ENCODE measurements at places on chromosomes 1 and 21.

DNA sequence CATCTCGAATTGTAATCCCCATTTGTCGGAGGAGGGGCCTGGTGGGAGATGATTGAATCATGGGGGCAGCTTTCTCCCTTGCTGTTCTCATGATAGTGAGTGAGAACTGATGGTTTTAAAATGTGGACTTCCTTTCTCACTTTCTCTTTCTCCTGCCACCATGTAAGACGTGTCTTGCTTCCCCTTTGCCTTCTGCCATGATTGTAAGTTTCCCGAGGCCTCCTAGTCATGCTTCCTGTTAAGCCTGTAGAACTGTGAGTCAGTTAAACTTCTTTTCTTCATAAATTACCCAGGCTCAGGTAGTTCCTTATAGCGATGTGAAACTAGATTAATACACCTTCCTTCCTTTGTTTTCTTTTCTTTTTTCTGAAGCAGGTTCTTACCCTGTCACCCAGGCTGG, 13.9 kb downstream of the DNAJC6 start:
- no peak for DNase-seq

DNA sequence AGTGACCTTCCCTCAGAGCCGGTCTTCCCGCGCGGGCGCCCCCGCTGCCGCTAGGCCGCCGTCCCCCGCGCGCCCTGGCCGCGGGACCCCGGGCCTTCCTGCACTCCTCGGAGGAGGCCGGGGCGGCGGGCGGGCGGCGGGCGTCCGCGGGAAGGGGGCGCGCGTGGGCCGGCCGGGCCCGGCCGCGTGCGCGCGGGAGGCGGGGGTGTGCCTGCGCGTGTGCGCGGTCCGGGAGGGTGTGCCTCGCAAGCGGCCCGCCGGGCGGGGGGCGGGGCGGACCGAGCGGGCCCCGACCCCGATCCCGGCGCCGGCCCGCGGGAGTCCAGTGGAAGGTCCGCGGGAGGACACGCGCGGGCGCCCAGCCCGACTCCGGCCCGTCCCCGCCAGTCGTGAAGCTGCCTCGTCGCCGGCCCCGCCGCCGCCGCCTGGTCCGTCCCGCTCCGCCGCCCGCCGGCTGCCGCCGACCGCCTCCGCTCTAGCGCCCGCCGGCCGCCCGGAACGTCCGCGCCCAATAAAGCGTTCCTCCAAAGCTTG, 438 bp downstream of the MRPS6 start:
- peak; percentile 36 for DNase-seq

DNA sequence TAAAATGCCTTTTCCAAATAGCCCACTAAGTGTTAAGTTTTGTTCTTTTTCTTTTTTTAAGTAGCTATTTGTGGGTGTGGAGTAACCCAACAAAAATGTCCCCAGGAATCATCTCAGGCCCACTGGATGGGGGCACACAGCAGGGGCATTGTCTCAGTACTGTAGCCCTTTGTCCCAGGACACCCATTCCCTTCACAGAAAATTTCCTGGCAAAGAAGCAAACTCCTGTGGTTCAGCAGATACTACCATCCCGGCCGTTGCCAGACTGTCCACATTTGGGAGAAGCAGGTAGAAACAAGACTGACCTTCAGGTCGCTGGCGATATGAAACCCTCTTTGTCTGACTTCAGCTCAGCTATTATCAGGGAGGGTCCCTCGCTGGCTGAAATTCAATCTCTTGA, 23.7 kb upstream of the SRRM1 start:
- DNase-seq, result peak; percentile 84

DNA sequence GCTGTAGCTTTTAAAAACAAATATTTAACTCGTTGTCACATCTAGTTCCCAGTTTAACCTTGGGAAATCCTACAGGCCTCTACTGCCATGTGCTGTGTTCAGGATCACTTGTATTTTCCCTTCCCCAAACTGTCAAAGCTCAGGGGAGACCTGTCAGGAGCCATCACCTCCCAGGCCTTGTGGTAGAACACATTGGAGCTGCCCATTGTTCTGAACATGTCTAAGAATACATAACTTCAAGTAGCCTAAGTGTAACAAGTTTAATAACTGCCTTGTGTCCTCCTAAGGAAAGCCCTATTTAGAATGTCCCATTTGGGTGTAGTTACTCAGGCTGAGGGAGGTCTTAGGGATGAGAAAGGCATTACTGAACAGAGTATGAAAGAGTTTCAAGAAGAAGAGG, 28.6 kb upstream of the PIGC start:
- no peak for DNase-seq

- no peak for DNase-seq
These were observed 12.4 kb upstream of the SCAF4 start for GRCh38 chr21:31744182-31744800.

DNA sequence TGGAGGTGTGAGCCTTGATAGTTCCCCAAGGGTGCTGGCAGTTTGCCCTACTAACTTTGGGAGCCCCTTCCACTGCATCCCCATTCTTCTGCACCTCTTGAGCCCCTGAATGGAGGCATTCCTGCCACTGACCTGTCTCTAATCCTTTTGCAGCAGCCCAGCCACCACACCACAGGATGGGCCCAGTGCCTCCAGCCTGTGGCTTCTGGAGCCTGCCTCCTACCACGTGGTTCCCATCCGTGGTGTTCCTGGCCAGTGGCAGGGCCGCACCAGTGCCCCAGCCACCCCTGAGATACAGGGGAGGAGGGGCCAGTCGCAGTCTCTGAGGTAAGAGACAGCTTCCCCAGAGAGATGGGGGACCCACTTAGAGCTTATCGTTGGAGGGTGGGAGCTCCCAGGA, 14.4 kb downstream of the INAVA start:
- no peak for DNase-seq

DNA sequence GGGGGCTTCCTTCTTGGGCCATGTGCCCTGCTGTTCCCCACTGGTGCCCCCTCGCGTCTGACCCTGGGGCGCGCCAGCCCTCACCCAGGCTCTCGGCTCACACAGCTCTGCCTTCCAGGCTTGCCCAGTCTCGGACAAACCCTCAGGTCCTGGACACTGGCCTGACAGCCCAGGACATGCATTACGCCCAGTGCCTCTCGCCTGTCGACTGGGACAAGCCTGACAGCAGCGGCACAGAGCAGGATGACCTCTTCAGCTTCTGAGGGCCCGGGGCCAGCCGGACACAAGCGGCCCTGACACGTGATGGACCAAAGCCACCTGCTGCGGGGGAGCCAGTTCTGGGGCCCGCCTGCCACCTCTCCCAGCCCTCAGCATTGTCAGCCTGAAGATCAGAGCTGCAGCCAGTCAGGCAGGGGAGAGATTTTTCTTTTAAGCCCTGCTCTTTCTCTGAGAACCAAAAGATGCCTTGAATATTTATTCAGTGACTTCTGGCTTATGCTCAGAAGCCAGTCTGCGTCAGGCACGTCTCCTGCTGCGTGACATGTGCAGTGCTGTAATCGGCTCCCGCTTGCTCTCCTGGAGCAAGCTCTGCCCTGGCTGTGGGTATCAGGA, 23.4 kb downstream of the LDLRAP1 start:
- DNase-seq, result peak; percentile 70

- no peak for DNase-seq
These were observed 46.2 kb upstream of the TINAGL1 start for GRCh38 chr1:31529999-31530684.

DNA sequence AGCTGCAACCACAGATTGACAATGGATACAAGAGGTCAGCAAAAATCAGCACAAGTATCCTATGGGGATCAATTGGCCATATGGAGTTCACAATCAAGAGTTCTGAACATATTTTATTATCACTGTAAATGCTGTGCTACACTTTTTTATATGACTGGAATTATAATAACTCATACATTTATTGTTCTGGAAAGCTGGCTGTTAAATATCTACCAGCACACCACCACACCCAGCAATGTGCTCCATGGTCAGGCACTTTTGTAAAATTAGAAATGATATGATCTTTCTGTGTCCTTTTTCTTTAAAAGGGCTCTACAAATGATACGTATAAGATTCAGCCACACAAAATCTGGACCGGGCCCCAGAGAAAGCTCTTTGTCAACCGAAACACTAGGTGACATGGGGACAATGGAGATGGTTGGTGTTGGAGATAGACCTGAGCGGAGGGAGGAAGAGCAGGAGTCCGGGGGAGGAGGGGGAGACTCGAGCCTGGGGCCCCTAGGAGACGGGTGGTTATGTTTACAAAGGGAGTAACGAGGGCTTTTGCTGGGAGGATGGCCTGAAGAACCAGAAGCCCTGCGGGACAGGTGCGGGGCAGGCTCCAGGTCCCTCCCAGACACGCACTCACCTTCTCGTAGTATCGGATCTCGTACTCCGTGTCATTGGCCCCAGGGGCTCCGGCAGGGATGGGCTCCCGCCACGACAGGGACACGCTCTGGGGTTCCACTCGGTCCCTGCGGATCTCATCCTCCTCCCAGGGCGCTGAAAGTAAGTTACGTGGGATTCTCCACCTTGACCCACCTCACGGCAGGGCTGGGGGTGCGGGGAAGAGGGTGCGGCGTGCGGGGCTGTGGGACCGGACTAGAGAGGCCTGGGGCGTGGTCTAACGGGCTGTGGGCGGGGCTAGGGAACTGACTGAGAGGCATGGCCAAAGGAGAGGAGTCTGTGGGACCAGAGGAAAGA, 30.0 kb downstream of the EPHA10 start:
- no peak for DNase-seq

- peak; percentile 42 for DNase-seq
These were observed 45.5 kb upstream of the TACSTD2 start for GRCh38 chr1:58622571-58622970.

DNA sequence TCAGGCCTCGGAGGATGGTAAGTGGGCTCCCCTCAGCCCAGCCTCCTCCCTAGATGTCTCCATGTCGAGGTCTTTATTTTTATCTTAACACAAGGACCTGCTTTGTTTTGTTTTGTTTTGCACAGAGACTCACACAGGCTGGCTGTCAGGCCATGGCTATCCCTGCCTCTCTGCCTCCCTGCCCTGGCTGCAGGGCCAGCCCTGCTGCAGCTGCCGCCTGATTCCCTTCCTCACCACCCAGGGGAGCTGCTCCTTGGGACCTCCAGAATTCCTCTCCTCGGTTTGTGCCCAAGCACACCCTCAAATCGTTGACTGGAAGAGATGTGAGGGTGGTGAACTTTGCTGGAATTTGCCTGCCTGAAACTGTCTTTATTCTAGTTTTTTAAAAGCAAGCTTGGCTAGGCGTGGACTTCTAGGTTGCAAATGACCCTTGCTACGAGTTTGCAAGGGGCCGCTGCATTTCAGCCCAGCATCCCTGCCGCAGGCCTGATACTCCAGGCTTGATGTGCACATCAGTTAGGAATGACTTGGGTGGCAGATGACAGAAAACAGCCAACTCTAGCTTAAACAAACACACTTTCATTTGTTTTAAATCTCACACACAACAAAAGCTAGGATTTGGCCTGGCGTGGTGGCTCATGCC, 37.1 kb downstream of the WNT9A start:
- no peak for DNase-seq

GRCh38 chr1:175250027-175250426, 57.5 kb upstream of the KIAA0040 start:
- DNase-seq, result no peak

- DNase-seq, result no peak
These were observed 3.4 kb downstream of the RGS8 start for GRCh38 chr1:182680901-182681567.

GRCh38 chr1:160451859-160452232, 51.5 kb downstream of the VANGL2 start:
- DNase-seq, result no peak

DNA sequence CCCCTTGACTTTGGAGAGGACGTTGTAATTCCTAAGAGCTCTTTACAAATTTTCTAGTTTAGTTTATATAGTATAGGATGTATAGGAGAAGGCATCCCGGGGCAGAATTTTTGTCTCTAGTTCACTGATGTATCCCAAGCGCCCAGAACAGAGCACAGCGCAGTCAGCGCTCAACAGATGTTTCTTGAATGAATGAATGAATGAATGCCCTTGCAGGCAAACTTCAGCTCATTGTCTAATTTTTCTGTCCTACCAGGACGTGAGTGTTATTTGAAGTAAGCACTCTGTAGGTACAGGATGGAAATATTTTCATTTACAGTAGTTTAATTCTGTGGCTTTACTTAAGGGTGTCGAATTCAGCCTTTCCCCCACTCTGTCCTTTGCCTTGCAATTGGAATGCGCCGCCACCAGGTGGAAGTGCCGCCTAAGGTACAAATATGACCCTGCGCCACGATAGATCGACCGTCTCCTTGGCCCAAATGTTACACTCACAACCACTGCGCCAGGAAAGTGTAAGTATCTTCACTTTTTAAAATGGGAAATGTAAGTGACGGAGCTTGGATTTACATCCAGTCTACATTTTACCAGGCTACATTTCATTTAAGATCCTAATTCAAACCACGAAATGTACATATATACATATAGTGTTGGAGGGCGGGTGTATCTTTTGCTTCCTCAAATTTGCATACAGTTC, 910 bp upstream of the MRPL39 start:
- peak; percentile 84 for DNase-seq

DNA sequence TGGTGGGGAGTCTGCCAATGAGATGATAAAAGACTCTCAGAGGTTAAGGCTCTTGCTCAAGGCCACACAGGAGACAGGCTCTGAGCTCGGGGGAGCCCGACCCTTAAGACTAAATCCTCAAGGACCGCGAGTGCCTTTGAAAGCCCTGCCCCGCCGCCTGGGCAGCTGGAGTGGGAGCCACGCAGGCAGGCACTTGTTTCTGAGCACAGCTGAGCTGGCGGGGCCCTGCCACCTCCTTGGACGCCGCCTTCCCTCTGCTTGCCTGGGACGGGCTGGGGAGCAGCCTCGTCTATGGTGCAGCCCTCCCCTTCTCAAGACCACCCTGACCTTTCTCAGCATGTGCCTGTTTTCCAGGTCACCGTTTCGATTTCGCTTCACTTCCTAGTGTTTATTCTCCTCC, 169.3 kb downstream of the CAMTA1 start:
- no peak for DNase-seq

DNA sequence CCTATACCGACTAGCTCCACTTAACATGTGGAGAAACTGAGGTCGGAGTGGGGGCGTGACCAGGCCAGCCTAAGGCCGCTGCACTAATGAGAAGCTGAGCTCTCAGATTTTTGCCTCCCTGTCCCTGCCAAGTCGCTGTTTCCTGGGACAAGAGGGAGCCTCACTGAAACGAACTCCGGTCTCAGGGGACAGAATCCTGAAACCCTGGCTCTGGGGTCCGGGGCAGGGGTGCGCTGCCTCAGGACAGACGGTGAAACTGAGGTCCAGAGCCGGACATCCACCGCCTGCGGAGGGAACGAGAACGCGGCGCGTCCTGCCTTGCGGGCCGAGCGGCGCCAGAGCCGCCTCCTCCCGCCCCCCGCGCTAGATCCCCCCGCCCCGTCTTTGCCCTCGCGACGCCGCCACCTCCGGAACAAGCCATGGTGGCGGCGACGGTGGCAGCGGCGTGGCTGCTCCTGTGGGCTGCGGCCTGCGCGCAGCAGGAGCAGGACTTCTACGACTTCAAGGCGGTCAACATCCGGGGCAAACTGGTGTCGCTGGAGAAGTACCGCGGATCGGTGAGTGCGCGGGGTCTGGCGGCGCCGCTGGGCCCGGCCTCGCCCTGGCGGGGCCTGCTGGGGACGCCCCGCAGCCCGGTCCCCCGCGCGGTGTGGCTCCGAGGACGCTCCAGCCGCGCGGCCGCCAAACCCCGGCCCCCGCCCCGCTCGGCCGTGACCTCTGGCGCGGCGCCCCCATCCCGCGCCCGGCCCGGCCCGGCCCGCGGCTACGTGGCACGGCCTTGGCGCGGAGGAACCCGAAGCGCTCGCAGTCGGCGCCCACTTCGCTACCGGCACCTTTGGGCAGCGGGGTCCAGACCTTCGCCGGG, at the start of gene GPX7:
GPX7 (plus strand) TSS at position 381 of the 865 bp plus-strand sequence; CDS start at position 420, 39 bp downstream.
- DNase-seq, result peak; percentile 36

All from putamen (tissue), 1 donor.